C1 segment of cervical spinal cord (tissue), 14 donors: ENCODE measurements at places on chromosomes 16 and 17.

DNA sequence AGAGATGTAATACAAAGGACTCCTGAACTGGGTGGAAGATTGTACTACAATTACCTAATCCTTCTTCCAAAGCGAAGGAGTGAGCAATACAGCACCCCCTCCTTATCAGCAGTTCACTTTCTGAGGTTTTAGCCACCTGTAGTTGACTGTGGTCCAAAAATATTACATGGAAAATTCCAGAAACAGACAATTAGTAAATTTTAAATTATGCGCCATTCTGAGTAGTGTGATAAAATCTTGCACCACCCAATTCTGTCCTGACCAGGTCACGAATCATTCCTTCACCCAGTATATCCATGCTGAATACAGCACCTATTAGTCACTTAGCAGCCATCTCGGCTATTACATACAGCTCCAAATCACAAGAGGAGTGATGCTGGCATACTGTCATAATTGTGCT is 23.2 kb downstream of the VPS53 start:
- no peak for DNase-seq

DNA sequence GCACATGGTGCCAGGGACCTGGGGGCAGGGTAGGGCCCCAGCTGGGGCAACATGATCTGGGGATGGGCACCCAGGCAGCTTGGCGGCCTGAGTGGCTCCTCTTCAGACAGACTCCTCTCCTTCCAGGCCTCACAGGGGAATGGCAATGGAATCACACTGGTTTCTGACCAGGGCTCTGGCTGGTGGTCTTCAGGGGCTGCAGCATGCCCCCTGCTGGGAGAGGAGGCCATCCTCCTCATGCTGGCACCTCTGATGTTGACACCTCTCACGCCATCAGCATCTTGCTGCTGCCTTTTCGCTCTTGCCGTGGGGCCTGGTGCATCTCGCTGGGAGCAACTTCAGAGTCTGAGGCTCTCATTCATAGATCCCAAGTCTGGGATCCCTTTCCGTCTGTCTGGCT is 11.2 kb upstream of the GFOD2 start:
- DNase-seq, result no peak

DNA sequence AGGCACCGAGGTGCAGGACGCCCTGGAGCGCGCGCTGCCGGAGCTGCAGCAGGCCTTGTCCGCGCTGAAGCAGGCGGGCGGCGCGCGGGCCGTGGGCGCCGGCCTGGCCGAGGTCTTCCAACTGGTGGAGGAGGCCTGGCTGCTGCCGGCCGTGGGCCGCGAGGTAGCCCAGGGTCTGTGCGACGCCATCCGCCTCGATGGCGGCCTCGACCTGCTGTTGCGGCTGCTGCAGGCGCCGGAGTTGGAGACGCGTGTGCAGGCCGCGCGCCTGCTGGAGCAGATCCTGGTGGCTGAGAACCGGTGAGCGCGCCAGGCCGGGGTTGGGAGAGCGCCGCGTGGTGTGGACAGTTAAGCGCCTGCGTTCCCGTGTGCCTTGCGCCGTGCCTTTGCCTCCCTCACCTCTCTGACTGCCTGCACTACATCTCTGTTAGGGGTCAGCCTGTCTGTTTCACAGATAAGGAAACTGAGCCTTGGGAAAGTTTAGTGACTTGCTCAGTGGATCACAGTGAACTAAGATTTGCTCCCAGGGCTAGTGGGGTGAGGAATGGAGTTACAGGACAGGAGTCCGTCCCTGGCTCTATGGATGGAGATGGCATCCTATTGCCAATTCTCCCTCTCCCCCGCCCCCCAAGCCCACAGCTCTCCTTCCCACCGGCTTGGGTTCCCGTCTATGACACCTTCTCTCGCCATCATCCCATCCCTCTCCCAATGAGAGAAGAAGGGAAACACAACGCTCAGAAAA is 880 bp downstream of the SARM1 start:
- DNase-seq, result no peak

GRCh38 chr17:6421700-6422604 is 13.0 kb downstream of the AIPL1 start:
- DNase-seq, result peak; percentile 26

DNA sequence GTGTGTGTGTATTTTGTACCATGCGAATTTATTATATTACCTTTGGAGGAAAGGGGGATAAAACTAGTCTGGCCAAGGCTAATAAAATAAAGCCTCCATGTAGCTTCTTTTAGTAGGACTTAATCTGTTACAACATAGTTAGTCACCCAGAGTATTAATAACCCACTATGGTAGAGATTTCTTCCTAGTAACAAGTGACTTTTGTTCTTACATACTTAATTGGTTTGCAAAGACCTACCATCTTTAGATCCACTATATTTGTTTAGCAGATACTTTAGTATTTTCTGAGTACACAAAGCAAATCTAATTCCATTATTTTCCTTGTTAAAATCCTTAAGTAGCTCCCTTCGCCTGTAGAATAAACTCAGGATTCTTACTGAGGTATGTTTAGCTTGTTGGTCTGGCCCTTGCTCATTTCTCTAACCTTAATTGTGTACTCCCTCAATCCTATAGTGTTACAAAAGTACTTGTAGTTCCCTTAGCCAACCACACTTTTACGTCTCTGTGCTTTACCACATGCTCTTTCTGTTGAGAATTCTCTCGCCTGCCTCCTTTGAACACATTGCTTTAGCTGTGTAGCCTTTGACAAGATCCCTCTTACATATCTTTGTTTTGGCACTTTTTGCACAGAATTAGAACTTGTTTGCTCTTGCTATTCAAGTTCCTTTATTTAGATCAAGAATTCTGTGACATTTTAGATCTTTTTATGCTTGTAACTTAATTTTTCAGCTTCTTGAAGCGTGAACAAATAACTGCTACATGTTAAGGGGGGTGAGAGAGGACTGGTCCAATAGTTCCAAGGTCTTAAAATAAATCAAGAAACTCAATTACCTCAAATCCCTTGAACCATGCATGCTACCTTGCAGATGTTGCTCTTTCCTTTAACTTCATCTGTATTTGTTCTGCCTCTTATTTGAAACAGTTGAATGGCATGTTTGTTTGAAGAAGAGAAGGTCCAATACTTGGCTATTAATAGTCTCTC is 23.8 kb downstream of the CLTC start:
- no peak for DNase-seq

- no peak for DNase-seq
These were observed 31.8 kb upstream of the DYNLL2 start for GRCh38 chr17:58051468-58051867.

DNA sequence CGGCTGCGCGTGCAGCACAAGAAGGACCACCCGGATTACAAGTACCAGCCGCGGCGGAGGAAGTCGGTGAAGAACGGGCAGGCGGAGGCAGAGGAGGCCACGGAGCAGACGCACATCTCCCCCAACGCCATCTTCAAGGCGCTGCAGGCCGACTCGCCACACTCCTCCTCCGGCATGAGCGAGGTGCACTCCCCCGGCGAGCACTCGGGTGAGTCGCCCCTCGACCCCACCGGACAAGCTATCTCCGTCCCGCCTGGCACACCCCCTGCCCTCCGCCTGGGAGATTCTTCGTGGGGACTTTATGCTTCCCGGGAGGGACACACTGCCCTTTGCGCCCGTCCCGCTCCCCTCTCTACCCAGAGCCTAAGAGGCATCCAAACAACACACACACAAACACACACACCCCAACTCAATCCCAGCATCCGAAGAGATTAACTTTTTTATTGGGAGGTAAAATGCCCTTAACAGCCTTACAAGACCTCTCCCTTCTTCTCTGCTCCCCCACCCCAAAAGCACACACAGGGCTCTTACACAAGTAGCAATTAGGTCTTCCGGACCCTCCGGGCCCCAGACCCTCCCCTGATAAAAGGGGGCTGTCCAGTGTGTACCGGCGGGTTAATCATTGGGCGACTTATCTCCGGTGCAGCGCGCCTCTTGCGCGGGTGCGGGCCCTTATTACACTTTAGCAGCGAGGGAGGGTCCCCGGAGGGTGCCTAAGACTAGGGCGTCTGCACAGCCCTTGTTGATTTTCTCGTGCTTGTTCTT is 2.1 kb downstream of the SOX9 start:
- peak; percentile 24 for DNase-seq

- no peak for DNase-seq
These were observed 16.6 kb downstream of the KRT12 start for GRCh38 chr17:40850293-40850972.

- DNase-seq, result no peak
These were observed 20.5 kb downstream of the SLC4A1 start for GRCh38 chr17:44247440-44247841.

DNA sequence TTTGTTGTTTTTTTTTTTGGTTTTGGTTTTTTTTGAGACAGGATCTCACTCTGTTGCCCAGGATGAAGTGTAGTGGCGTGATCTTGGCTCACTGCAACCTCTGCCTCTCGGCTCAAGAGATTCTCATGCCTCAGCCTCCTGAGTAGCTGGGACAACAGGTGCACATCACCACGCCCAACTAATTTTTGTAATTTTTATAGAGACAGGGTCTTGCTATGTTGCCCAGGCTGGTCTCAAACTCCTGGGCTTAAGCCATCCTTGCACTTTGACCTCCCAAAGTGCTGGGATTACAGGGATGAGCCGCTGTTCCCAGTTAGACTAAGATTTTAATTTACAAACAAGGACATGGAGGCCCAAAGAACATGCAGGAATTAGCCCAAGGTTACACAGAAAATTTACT is 91.8 kb upstream of the NOL11 start:
- no peak for DNase-seq

DNA sequence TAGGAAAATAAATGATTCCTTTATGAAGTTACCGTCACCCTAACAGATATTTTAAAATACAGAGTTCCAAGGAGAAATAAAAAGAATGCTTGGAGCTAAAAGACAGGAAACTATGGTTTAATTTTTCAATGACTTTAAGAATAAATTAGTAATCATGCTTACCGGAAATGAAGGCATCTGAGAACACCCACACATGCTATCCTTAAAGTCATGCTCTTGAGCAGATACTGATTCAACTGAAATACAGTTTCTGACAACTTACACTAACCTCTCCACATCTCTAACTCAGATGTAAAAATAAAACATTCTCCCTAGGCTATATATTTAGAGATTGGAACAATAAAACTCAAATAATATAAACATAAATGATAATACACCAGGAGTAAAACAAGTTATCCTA is 7.8 kb downstream of the PSMD12 start:
- DNase-seq, result no peak

DNA sequence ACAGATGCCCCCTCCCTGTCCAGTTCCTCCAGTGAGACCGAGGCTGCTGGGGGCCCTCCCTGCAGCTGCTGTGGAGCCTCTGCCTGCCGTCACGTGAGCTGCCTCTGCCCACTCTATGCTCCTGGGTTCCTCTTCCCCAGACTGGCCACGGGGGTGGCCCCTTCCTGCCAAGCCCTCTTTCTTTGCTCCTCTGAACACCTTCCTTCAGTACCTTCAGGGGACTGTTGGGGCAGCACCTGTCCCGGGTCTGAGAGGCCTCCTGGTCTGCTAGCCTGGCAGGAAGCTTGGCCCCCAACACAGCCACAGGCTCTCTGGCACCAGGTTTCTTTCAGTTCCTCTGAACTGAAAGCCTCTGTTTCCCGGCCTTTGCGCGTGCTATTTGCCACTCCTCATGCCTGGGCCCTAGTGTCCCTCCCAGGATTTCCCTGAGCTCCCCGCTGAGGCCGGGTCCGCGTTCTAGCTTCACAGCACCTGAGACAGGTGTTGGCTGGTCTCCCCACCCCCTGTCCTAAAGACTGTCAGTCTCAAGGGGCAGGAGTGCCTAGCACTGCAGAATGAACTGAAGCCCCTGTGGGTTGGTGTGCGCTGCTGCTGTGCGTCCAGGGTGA is 6.6 kb upstream of the ATP6V0C start:
- no peak for DNase-seq

GRCh38 chr17:31584438-31585279 is 193.2 kb downstream of the RAB11FIP4 start:
- no peak for DNase-seq

- peak; percentile 50 for DNase-seq
These were observed at the start of gene STAT5B for GRCh38 chr17:42276359-42276608. Gene STAT5B, minus strand, starts transcription at chr17:42276391. Its CDS starts 44,264 bp downstream, at chr17:42232127.

DNA sequence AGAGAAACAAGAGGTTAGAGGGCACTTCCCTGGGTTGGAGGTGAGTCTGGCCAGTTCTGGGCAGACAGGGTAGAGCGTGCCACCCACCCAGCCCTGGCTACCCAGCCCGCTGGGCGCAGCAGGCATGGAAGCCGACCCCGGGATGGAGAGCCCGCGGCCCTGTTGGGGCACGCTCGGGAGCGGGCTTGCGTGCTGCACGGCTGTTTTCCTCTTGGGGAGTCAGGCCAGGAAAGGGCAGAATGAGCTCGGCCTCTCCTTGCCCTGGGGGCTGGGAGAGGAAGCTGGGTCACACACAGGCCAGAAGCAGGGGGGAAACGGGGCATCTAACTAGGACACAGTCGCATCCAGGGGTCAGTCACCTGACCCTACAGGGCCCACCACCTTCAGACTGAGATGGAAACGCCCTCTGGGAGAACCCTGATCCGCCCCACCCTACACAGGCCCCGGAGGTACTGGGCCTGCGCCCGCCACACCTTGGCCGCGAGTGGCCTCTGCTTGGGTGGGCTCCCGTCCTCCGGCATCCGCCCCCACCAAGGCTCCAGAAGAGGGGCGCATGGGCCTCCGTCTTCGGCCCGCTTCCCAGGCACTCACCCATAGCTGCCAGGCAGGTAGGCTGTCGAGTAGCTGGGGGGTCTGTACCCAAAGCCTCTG is 1.2 kb downstream of the SOX15 start:
- no peak for DNase-seq

DNA sequence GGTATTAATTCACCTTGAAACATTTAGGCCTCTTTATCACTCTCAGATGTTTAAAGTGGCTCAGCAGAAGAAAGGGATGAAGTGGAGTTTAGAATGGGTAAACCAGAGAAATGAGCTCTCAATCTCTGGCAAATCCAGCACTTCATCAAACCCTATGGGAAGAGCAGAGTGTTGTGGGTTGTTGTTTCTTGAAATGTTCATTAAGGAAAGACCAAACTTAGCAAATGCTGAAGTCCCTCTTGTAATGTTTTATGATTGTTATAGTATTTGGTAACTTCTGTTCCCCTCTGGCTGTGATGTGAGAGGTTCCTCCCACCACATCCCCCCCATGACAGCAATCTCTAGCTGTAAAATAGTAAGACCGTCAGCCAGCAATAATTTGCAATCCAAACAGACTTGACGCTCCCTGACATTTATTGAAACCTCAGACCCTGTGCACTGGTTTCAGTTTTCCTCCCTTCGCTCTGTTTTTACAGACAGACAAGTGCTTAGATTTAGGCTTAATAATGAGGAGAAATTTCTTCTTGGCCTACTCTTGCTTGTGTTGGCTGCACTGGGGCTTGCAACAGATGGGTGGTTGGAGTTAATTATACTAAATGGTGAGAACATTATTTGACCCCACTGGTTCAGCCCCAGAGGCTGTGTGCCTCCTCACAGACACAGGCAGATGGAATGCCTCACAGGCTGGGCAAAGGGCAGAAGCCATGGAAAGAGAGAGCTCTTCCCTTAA is 609.4 kb upstream of the SOX9 start:
- DNase-seq, result no peak

GRCh38 chr17:39852239-39852638 is 11.9 kb downstream of the IKZF3 start:
- DNase-seq, result no peak

GRCh38 chr17:71071837-71072236 is 902.5 kb downstream of the KCNJ2 start:
- no peak for DNase-seq
